ENCODE measurements at places on chromosomes 5 and 9.

- no peak for DNase-seq
Observed at GRCh38 chr5:4042311-4042710, 446.7 kb downstream of the IRX1 start.

DNA sequence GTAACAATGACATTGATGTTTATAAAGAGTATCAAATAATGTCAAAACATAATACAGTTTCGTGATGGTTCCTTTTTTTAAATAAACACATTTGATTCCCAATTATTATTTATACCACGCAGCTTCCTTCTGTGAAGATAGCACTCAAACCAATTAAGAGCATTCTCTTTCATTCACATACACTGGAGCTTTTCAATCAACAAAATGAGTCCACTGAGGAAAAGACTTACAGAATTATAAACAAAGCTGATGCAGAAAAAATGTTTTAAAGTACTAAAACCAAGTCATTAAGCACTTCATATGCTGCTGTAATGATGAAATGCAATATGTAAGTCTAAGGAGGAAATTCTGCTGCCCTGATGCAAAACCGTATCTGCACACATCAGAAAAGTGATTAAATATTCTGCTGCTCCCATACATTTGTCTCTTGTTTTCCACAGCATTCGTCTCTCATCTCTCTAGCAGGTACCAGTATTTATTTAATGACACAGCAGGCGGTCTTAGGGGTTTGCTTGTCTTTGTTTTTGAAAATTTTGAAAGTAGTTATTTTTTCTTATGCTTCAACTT, 147.1 kb downstream of the CDH10 start:
- no peak for DNase-seq

DNA sequence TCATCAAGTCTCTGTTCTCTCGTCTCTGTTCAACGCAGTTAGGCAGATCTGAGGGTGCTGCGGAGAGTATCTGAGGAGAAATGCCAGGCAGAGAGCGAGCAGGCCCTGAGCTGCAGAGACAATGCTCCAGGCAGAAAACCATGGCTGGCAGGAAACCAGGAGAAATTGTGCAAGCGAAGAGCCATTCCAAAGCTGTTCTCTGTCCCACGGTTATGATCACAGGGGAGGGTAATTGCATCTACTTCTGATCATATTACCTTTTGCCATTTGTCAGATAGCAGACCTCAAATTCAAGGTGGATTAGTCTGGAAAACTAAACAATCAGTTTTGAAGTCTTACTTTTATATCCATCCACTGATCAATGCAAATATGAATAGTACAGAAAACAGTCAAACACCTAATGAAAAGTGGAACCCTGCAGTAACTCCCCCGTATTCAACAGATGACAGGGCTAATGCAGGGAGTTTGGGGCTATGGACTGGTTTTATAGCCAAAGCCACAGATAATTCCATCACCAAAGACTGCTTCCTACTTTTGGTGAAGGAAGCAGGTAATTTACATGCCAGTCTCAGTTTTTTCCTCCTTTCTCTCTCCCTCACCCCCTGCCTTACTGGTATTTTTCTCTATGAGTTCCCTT, 228.0 kb downstream of the DCP2 start:
- peak; percentile 17 for DNase-seq

GRCh38 chr9:99628285-99628684, 193.4 kb upstream of the NR4A3 start:
- DNase-seq = no peak

DNA sequence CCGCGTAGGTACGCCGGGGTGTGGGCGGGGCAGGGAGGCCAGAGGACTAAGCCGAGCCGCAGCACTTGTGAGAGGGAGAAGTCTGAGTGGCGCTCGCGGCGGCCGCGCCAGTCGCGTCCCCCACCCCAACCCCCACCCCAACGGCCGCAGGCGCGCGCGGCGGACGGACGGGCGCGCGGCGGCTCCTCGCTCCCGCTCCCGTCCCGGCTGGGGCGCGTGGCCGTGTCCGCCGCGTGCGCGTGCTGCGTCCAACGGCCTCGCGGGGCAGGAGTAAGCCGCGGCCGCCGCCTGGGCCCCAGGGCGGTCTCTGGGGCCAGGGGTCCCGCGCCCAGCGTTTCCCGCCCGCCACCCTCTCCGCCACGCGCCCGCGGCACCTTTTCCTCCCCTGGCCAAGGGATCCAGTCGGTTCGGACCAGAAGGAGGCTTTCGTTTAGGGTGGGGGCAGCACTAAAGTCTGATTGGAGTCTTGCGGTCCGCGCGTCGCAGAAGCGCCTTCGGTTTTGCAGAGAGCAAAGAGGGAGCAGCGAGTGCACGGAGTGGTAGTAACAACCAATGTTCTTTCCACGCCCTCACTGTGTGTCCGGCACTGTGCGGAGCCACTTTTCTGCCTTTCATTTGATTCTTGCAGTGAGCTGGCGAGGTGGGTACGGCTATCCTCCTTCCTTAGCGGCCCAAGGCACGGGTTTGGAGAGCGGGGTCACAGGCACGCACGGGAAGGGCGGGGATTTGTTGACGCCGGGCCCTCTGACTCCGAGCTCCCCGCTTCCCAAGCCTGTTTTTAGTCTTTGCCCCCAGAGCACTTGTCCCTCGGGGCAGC, 483 bp downstream of the G3BP1 start:
- DNase-seq = peak; percentile 49

GRCh38 chr5:64765804-64766504, 2.5 kb downstream of the SREK1IP1 start:
- peak; percentile 29 for DNase-seq

DNA sequence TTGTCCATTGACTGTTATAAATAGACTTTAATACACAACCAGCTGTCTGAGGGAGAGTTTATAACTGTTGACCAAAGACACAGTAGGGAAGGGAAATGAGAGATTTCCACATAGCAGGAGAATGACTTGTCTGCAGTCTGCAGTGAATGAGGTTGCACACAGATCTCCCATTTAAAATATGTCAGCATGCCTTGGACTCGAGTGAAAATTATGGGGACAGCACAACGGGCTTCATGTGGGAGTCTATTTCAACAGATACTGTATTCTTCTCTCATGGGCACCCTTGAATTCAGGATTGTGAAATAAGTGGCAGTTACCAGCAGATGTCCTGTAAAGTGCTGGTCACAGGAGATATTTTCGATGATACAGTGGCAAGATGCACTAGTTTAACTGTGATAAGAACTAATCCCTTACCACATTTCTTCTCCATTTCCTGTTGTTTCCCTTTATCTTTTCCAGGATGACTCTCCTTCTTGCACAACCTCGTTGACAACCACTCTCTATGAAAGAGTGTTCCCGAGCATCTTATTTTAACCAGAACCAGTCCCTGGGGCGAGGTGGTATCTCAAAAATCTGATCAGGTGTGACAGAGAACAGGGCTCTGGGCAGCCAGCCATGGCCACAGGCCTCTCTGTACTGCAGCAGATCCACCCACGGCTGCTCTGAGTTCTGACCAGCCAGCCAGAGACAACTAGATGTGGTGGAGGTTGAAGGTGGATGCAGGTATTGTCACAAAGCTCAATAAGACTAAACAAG, 51.5 kb upstream of the MAP3K1 start:
- DNase-seq = peak; percentile 75

GRCh38 chr9:21681641-21682040, 120.8 kb upstream of the MTAP start:
- DNase-seq = peak; percentile 92

Data from M059J (cell line).